ENCODE measurements at places on chromosomes 11 and 22.

DNA sequence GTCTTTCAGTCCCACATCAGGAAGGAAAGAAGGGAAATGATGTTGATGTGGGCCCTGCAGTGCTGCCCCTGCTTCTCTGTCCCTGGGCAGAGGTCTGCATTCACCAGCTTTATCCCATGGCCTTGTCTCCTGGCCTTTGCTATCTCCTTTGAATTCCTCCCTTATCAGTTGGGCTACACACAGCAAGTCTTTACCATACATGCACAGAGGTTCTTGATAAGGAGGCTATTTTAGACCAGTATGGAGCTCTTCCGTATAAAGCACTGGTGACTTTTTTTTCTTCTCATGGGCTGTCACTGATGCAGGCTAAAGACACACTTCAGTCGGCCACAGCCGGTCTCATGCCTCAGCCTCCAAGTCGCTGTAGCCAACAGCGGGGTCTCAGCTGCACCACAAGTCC, 20.2 kb downstream of the MYO18B start:
- DNase-seq, result no peak

DNA sequence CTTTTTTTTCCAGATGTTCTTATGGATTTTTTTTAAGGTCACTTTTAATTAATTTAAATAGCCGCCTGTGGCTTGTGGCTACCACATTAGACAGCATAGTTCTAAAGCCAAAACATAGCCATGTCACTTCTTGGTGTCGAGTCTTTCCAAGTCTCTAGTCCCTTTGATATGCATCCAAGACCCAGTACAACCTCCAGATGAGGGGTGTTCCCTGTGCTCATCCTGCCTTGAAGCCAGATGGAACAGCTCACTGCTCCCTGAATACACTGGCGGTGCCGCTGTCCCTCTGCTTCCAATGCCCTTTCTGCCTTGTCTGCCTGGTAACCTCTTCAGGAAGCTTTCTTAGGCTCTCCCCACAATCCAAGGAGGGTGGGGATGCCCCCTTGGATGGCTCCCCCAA, 338.0 kb downstream of the TENM4 start:
- DNase-seq, result no peak

DNA sequence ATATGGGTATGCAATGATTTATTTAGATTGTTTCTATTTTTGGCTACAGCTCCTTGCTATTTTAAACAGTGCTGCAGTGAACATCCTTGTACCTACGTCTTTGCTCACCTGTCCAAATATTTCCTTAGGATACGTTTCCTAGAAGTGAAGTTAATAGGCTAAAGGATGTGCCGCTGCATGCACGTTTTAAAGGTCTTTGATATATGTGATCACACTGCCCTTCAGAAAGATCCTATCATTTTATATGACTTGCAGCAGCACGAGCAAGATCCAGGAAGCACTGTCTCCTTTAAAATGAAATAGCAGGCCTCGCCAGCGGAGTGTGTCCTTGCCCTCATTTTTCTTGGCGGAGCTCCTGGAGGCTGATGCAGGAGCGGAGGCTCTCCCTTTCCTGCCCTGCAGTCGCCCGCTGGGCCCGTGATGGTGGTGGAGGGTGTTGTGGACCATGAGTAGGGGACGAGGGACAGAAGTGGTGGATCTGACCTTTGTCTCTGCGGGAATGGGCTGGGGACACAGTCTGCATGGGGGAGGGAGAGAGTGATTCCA, 19.4 kb downstream of the RPS6KA4 start:
- DNase-seq, result no peak

DNA sequence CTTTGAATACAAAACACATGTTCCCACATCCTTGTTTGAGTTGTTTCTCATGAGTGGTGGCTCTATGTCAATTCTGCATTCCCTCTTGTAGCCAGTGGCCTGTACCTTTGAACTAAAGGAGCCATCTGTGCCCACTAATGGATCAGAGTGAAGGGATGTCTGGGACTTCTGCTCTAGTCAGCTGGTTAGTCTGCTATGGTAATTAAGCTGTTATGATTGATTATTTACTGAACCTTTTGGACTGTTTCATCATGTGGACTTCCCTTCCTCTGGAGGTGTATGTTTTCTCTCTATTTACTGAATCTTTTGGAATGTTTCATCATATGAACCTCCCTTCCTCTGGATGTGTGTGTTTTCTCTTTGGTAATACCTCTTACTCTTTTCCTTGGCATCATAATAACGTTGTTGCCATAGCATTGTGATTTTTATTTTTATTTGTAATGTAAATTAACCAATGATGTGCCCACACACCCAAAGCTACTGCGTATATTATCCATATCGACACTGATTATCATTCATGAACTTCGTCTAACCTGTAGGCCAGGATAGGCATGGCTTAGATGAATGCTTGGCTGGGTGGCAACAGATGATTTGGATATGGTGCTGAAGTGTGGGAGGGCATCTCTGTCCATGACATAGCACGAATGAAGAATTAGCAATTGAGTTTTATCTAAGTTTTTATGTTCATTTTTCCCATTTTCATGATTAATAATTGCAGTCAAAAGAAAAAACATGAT, 112.3 kb upstream of the SORL1-AS1 start:
- no peak for DNase-seq

- no peak for DNase-seq
These were observed 321.8 kb downstream of the TBC1D22A start for GRCh38 chr22:47084226-47084625.

DNA sequence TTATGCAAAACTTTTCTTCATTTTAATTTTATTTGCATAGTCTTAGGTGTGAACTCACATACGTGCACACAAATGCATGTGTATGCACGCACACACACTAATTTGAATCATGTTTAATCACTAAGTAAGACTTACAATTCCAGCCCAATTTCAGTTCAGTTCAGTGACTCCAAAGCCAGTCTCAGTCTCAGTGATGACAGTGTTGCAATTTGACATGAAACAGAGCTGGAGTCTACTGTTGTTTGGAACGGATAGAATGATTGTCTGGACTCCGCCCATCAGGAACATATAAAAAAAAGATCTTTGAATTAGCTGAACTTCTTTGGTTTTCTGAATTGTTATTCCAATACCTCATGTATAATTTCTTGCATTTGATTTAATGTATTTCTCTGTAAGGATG, 14.9 kb upstream of the OR51S1 start:
- no peak for DNase-seq

- no peak for DNase-seq
These were observed 3.4 kb upstream of the TMEM184B start for GRCh38 chr22:38276166-38276565.

DNA sequence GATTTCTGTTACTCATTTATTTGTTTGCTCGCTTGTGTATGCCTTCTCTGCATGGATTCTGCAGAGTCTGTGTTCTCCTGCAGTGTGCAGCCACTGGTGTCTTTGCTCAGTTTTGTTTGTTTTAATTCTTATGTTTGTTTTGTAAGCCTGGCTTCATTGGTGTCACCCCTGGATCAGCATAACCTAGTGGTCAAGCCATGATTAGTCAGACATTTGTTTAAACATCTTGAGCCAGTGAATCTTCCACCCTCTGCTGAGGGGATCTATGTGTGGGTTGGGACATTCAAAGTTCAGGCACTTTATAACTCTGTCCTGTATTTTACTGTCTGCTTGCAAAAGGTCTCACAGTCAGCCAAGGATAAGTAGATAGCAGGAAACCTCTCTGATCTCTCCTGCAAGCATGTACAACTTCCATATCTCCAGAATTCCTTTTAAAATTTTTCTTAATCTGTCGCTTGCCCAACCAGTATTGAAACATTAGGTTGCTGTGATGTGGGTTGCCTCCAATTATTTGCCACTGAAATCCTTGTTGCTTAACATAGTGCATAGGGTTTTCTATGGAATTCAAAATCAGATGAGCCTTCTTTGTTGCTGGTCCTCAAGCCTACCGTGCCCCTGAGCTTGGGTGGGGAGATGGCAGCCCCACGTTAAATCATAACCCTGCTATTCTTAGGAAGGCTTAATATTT, 86.8 kb downstream of the KCNQ1OT1 start:
- DNase-seq, result no peak

DNA sequence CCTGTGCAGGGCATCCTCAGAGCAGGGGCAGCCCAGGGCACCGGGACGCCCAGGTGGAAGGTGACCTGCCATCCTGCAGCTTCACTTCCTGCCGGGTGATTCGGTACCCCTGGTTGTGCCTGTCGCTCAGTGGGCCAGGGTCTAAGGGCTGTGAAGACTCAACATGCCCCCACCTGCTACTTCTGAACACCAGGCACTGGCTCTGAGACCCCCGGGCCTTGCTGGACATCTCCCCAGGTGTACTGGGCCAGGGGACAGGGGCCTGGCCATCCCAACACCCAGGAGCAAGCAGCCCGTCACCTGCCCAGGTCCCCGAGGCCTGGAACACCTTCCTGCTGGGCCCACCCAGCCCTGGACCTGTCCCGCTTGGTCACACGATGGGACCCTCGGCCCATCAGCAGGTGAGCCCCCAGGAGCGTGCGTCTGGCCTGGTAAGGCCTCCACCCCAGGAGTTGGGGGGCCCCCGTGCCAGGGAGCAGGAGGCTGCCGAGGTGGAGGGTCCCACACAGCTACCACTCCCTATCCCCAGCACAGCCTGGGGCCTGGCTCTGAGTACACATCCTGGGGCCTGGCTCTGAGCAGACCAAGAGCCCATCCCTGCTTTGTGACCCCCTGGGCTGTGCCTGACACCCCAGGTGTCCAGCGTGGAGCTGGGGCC, 3.9 kb upstream of the MUC5B start:
- DNase-seq, result no peak

- no peak for DNase-seq
These were observed 1398.8 kb downstream of the TBC1D22A start for GRCh38 chr22:48161298-48161697.

DNA sequence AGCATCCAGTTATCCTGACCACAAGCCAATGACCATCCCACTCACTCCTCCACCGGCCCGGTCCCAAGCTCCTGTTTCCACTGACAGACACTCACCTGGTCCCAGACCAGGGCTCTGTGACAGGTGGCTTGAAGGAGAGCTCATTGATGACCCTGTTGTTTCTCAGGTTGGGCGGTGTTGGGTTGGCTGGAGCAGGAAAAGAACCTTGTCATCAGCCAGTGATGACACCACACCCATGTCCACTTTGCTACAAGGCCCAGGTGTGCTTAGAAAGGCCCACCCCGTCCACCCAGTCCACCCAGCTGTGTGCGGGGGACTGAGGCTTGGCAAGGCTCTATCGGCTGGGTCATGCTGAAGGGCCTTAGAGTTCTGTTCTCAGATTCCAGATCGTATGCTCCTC, 42.9 kb downstream of the GAB4 start:
- DNase-seq, result no peak

GRCh38 chr11:123694551-123694950, 40.1 kb upstream of the SCN3B start:
- no peak for DNase-seq

DNA sequence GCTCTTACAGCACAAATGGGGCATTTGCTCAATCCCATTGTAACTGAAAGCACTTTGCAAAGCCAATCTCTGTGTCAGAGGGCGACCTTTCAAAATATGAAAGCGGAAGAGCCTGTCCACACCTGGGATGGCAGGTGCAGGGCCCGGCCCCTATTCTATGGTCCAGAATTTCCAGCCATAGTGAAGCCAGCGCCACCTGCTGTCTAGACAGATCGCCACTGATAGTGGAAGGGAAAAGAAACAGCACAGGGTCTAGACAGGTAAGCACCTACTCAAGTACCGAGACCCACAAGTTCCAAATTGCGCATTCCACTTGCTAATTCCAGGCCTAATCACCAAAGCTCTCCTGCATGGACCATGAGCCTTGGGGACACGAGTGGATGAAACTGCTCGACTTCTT, 141.4 kb downstream of the NTM start:
- DNase-seq, result no peak

GRCh38 chr22:31929167-31929930, 15.0 kb upstream of the YWHAH start:
- DNase-seq, result no peak

DNA sequence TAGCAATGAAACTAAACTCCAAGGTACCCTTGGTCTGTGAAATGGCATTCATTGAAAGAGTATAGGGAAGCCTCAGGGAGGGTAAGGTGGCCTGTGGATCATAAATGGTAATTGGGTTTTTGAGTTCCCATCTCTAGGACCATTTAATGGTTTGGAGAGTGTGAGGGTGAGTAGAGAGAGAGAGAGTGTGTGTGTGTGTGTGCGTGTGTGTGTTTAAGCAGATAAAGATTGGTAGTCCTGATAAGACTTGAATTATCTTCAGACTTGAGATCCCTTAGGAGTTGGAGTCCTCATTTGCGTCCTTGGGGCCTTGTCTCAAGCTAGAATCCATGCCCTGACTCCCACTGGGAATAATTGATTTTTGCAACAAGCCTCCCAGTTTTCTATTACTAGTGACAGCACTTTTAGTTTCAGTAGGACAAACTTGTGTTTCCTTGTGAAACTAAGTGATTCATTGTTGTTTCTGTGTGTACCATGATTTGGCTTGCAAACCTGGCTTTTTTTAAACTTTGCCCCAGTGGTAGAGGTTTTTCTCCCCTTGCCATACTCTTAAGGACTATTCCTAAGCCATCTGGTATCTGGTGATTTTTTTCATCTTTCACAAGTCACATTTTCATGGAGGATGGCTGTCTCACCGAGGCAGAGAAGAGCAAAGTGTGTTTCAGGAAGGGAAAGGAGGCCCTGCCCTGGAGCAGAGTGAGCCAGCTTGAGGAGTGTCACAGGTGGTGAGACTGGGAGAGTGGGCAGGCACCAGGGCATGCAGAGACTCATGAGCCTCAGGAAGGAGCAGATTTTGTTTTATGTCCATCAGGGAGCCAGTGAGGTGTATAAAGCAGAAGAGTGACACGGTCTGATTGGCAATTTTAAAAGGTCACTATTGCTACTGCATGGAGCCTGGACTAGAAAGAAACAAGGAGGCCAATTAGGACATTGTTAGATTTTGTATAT, 26.7 kb downstream of the ALKBH3 start:
- no peak for DNase-seq

- no peak for DNase-seq
These were observed 21.9 kb upstream of the PPP2R1B start for GRCh38 chr11:111788051-111788450.

DNA sequence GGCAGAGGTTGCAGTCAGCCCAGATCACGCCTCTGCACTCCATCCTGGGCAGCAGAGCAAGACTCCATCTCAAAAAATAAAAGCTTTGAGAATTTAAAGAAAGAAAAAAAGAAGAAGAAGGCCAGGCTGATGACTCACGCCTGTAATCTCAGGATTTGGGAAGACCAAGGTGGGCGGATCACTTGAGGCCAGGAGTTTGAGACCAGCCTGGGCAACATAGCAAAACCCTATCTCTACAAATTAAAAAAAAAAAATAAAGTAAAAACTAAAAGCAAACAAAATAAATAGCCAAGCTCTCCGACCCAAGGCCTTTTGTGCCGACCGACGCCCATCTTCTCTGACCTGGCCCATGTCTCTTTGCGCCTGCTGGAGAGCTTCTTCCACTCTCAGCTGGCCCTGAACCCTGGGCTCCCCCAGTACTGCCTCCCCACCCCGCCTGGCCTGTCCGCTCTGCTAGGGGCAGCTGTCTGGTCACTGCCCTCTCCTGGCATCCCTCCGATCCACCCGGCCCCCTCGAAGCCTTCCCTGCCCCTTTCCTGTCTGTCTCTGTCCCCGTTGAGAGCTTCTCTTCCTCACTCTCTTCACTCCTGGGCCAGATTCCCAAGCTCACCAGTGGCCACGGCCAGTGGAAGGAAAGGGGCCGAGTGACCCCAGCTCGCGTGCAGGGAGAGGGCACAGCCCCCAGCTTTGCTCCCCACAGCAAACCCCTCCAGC, 4.8 kb upstream of the LSP1 start:
- DNase-seq, result no peak

- DNase-seq, result no peak
These were observed 405.0 kb downstream of the BRD1 start for GRCh38 chr22:49422701-49423100.

GRCh38 chr22:26360169-26360885, 68.7 kb upstream of the ASPHD2 start:
- DNase-seq, result peak; percentile 43
